ENCODE measurements at places on chromosomes 7 and 10. TPM values are rescaled to one million over a fixed set of nuclear protein-coding genes. Genes with fewer than 3 reads are reported as not detected.

DNA sequence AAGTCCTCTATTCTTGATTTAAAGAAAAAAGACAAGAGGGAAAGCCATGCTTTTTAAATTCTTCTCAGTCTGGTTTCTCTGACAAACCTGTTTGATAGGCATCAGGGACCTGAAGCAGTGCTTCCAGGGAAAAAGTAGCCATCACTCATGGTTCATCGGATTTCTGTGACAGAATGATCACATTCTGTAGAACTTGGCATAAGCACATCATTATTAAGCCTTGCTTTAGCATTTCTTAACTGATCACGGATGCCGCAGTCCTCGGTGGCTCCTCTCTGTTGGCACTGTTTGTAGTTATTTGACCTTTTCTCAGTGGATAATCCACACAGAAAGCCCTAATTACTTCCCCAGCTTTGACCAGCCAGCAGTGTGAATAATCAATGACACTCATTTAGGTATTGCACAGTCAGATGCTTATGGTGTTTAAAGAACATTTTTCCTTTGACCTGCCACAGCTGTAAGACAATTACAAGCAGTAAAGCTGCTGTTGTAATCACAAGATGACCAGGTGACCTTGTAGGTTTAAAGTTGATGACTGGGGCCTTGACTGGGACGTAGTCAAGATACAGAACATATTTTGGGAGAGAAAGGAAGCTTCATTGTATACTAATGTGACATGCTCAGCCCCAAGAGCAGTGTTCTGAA is 64.4 kb upstream of the SKAP2 start:
- DNase-seq: no peak

- peak; percentile 88 for DNase-seq
Measured at GRCh38 chr7:521221-522070, 1.8 kb upstream of the PDGFA start.

GRCh38 chr7:36623247-36623646 is 101.0 kb downstream of the AOAH start:
- no peak for DNase-seq

- no peak for DNase-seq
Measured at GRCh38 chr10:126902157-126902556, 3.1 kb upstream of the DOCK1 start.

GRCh38 chr10:101397140-101397539 is 43.2 kb downstream of the BTRC start:
- DNase-seq: no peak

The SPDYE6 gene
- total RNA-seq: not detected

The SUN3 gene
- not detected for total RNA-seq

The PRF1 gene
- total RNA-seq: 2.2 TPM

The MTG1 gene
- total RNA-seq: 14.7 TPM

The CPN1 gene
- not detected for total RNA-seq
